Stimulated activated CD8-positive, alpha-beta memory T cell treated with anti-CD3 and anti-CD28 coated beads, Interleukin-4, amount 100 ng/mL, for 1 hour (primary cell): ENCODE measurements at places on chromosomes 1 and 21.

DNA sequence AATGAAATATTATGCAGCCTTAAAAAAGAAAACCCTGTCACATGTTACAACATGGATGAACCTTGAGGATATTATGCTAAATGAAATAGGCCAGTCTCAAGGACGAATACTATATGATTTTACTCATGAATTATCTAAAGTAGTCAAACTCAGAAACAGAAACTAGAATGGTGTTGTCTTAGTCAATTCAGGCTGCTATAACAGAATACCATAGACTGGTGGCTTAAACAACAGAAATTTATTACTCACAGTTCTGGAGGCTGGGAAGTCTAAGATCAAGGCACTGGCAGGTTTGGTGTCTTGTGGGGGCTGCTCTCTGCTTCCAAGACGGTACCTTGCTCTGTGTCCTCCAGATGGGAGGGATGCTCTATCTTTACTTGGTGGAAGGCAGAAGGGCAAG, 113.8 kb upstream of the DNAH14 start:
- no peak for DNase-seq

DNA sequence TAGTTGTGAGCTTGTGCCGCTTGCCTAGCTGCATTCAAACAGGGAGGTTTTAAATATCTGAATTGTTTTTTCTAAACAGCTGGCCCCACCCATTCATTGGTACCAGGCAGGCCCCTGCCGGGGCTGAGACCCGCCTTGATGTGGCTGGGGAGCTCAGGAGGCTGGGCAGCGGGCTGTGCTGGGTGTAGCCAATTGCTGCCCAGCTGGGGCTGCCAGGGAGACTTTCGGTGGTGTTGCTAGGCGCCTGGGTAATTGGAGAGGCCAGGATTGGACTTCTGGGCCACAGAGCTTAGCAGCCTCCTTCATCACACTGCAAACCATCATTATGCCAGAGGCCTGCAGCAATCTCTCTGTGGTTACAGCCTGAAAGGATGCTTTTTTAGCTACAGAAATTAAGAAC, 12.2 kb downstream of the RHBDL2 start:
- no peak for DNase-seq

GRCh38 chr1:218459878-218460711, 115.0 kb downstream of the TGFB2 start:
- DNase-seq, result no peak

GRCh38 chr21:35052801-35053200, 3.7 kb upstream of the RUNX1 start:
- DNase-seq, result no peak

- no peak for DNase-seq
Observed at GRCh38 chr1:151705146-151705545, 11.5 kb downstream of the CELF3 start.

DNA sequence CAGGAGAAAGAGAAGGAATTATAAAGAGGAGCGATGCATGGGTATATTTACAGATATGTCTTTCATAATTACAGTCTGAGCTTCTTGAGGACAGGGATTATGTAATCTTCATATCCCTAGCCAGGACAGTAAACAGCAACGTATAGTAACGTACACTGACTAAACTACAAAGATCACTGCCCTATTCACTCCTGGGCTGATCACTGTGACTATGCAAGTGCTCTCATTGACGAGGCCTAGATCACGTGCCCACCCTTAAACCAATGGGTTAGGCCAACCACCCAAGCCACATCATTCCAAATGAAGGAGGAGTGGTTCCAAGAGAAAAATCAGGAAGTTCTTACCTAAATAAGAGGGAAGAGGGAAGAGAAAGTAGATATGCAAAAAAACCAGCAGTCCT, 18.5 kb downstream of the PIK3R3 start:
- no peak for DNase-seq

GRCh38 chr1:46757956-46758528, 39.1 kb upstream of the EFCAB14 start:
- DNase-seq, result no peak

GRCh38 chr1:115437196-115437595, 99.1 kb upstream of the NGF start:
- DNase-seq, result no peak

GRCh38 chr21:18617291-18617690, 213.7 kb upstream of the TMPRSS15 start:
- no peak for DNase-seq

GRCh38 chr1:234743791-234744611, 134.0 kb upstream of the IRF2BP2 start:
- no peak for DNase-seq

- DNase-seq, result no peak
Observed at GRCh38 chr1:71490432-71490831, 409.6 kb upstream of the ZRANB2 start.

GRCh38 chr1:31576743-31577455, 584 bp downstream of the TINAGL1 start:
- no peak for DNase-seq

DNA sequence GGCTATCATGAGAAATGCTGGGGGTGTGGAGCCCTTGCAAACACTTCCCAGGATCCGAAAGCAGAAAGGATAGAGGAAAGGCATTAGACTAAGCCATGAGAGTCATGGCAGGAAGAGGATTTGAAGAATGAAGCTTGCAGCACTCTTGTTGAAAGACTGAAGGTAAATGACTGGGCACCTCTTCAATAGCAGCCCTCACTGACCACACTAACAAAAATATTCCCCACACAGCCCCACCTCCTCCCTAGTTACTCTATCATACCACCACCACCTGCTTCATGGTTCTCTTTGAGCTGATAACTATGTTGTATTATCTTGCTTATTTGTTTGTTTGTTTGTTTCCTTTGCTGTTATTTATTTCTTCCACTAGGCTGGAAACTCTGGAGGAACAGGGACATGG, 13.2 kb upstream of the ATP1A1 start:
- DNase-seq, result no peak

DNA sequence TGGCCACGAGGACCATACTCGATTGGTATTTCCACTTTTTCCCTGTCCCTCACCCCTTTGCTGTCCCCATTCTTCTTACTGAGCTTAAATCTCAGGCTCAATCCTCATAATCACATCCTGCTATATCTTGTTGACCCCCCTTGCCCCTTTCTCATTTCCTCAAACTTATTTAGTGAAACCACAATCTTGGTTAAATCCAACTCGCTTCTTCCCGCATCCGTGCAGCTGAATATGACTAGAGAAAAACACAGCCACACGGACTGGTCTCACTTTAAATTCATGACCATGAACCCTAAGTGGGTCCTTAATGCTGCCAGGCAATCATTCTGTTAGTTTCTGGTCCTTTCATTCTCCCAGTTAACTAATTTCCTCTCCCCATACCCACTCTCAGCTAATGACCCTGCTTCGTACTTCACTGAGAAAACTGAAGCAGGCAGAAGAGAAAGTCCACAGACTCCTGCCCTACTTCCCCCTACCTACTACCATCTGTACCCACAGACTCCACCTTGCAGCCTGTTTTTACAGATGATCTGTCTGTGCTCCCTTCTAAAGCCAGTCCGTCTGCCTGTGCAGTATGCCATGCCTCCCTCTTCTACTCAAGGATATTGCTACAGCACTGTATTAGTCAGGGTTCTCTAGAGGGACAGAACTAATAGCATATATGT, 96.8 kb upstream of the LMO4 start:
- DNase-seq, result no peak

GRCh38 chr1:117284399-117285215, 73.9 kb upstream of the VTCN1 start:
- no peak for DNase-seq

- no peak for DNase-seq
Observed at GRCh38 chr1:74422421-74423292, 89.8 kb downstream of the LRRC53 start.

DNA sequence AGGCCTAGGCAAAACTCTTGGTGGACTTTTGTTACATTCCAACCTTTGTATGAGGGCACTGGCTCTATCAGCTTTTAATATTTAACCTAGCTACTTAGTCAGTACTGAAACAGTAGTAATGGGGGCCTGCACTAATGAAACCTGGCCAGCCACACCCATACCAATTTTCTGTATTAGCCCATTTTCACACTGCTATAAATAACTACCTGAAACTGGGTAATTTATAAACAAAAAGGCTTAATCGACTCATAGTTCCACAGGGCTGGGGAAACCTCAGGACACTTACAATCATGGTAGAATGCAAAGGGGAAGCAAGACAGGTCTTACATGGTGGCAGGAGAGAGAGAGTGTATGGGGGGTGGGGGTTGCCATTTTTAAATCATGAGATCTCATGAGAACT, 245.7 kb upstream of the RGS18 start:
- DNase-seq, result no peak

DNA sequence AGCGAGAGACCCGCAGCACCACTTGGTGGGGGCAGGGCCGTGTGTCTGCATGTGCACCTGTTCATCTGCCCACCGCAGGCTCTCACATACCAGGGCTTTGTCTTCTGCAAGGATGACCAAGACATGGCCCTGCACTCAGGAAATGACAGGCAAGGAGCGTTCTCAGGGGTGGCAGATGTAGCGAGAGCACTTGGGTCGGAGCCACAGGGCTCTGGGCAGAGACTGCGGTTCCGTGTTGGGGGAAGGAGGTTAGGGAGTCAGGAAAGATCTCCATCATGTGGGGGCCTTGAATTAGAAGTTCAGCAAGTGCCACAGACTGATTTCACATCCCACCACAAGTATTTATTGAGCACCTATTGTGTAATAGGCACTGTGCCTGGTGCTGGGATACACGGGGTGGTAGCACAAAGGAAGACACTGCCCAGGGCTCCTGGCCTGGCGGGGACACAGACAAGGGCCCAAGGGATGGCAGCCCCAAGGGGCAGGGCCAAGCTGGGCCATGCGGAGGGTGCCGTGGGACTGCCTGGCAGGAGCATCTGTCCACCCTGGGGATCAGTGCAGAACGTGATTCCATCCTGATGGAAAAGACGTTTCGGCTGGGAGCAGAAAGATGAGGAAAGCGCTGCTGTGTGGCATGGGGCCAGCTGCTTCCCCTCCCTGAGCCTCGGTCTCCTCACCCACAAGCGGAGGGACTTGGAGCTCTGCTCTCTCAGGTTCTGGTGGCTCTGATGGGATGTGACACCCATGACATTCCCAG, 11.4 kb upstream of the SPSB1 start:
- DNase-seq, result no peak

DNA sequence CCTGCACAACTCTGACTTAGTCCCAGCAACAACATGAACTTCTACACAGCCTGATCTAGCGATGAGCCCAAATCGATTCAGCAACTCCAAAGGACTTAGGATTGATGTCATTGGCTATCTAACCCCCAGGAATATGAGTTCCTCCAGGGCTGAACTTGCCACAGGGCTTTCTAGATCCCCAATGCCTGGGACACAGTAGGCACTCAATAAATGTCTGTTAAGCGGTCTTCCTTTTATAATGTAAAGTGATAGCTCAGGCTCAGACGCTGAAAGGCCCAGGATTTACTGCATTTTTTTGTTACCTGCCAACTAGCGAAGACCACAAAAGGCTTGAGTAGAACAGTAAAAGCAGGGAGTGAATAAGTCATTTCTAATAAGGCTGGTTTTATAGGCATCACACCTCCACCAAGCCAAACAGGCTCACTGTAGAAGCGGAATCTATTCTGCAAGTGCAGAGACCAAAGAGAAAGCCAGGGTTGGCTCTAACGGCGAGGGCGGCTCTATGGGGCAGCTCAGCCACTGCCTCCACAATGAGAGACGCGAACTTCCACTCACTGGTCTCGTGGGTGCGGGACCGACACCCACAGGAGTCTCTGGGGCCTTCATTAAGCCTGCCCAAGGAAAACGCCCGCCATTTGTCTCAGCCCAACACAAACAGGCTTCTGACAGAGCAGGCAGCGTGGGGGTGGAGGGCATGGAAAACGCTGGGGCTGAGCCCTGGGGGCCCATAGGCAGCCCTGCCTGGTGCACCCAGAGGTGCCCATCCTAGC, 52.0 kb downstream of the HLCS start:
- no peak for DNase-seq

- no peak for DNase-seq
Observed at GRCh38 chr1:91919962-91920361, 29.2 kb upstream of the BRDT start.

GRCh38 chr1:113452921-113453770, 62.8 kb downstream of the MAGI3 start:
- DNase-seq, result no peak

GRCh38 chr1:101081496-101082488, 56.2 kb upstream of the DPH5 start:
- DNase-seq, result no peak
